Activated CD4-positive, alpha-beta T cell treated with anti-CD3 and anti-CD28 coated beads, Interleukin-2, amount 10 ng/mL, durations not matched to agents 7 days and 5 days (primary cell): ENCODE measurements at places on chromosomes 16 and 17. TPM values are rescaled to one million over a fixed set of nuclear protein-coding genes. Genes with fewer than 3 reads are reported as not detected.

DNA sequence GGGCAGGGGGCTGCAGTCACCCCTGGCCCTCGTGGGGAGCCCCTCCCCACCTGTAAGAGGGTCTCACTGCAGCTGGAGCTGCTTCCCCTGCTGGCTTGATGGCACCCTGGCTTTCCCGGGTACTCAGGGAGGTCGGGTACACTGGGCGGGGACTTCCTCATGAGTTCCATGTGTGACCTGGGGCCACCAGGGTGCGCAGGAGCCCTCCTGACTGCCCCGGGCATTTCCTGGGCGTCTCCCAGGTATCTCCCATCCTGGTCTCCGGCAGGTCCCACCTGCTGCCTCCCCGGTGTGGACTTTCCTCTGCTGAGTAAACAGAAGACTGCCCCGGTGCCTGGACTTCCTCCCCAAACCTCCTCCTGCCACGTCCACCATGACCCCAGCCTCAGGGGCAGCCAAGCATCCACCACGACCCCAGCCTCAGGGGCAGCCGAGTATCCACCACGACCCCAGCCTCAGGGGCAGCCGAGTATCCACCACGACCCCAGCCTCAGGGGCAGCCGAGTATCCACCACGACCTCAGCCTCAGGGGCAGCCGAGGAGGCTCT is 40.9 kb downstream of the CBFA2T3 start:
- no peak overlapping the region for H3K4me3 ChIP-seq
- H3K4me1 ChIP-seq, result peaks cover 6% of the 10 kb centered on the region
- H3K36me3 ChIP-seq, result no peaks in the 10 kb centered on the region
- DNase-seq, result peak; percentile 24
- H3K27ac ChIP-seq, result no peak overlapping the region
- H3K27me3 ChIP-seq, result peaks cover 22% of the 10 kb centered on the region

GRCh38 chr16:5071681-5072333 is at the start of gene ALG1:
Gene ALG1, plus strand, starts transcription at chr16:5071843. Its CDS starts 7 bp downstream, at chr16:5071850.
- H3K4me3 ChIP-seq, result peak within 1 kb of the TSS; percentile 91
- no peaks in the 10 kb centered on the region for H3K27me3 ChIP-seq
- peak within 1 kb of the TSS; percentile 99 for H3K27ac ChIP-seq
- H3K36me3 ChIP-seq, result peaks cover 6% of the 10 kb centered on the region
- DNase-seq, result peak; percentile 90

DNA sequence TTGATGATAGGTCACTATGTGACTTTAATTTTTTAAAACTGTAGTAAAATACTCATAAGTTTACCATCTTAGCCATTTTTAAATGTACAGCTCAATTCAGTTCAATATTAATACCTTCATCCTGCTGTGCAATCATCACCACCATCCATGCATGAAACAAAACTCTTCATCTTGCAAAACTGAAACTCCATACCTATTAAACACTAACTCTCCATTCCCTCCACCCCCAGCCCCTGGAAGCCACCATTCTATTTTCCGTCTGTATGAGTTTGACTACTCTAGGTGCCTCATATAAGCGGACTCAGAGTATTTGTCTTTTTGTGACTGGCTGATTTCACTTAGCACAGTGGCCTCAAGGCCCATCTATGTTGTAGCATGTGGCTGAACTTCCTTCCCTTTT is 9.4 kb upstream of the CNEP1R1 start:
- H3K36me3 ChIP-seq, result no peaks in the 10 kb centered on the region
- no peaks in the 10 kb centered on the region for H3K4me1 ChIP-seq
- H3K27me3 ChIP-seq, result no peaks in the 10 kb centered on the region
- no peak for DNase-seq

DNA sequence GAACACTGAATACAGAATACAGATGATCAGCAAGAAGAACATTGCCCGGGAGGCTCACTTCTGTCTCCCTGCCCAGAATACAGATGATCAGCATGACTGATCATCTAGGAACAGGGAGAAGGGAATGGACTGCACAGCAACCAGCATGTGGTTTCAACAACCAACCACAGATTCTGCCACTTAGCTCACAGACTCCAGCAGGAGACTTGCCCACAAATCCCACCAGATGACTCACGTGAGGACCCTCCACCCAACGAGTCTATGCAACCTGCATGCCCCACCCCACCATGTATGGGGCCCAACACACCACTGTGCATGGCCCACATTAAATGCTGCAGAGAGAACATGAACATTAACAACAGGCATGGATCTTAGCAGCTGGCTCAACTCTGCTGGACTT is 36.1 kb upstream of the ALOX12 start:
- no peaks in the 10 kb centered on the region for H3K4me1 ChIP-seq
- no peaks in the 10 kb centered on the region for H3K36me3 ChIP-seq
- no peak for DNase-seq
- H3K27me3 ChIP-seq, result peaks cover 16% of the 10 kb centered on the region
- no peak overlapping the region for H3K27ac ChIP-seq

GRCh38 chr16:80167657-80168390 is 373.0 kb upstream of the DYNLRB2 start:
- H3K36me3 ChIP-seq, result no peaks in the 10 kb centered on the region
- no peak overlapping the region for H3K4me3 ChIP-seq
- H3K27me3 ChIP-seq, result peaks cover 1% of the 10 kb centered on the region
- no peak for DNase-seq

DNA sequence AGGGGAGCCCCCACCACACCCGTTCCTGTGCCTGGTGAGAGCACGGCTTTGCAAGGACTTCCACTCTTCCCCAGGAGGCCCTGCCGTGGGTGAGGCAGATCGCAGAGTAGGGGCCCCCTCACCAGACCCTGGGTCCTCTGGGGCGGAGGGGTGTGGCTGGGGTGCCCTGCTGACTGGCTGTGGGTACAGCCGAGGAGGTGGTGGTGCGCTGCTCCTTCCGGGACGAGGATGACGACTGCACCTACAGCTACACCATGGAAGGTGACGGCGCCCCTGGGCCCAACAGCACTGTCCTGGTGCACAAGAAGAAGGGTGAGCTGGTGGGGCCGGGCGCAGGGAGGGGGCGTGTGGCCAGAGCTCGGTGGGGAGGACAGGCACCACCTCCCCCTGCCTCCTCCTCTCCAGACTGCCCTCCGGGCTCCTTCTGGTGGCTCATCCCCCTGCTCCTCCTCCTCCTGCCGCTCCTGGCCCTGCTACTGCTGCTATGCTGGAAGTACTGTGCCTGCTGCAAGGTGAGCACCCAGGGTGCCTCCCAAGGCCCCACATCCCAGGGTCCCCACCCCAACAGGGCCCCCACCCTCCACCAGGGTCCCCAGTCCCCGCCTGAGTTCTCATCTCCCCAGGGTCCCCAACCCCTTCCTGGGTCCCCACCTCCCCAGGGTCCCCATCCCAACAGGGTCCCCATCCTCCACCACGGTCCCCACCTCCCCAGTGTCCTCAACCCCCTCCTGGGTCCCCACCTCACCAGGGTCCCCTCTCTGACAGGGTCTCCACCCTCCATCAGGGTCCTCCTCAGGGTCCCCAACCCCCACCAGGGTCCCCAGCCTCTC is 16.1 kb downstream of the ITGB4 start:
- H3K27ac ChIP-seq, result no peak overlapping the region
- no peaks in the 10 kb centered on the region for H3K36me3 ChIP-seq
- no peak for DNase-seq
- no peaks in the 10 kb centered on the region for H3K27me3 ChIP-seq
- no peak overlapping the region for H3K4me3 ChIP-seq
- H3K4me1 ChIP-seq, result peaks cover 9% of the 10 kb centered on the region

DNA sequence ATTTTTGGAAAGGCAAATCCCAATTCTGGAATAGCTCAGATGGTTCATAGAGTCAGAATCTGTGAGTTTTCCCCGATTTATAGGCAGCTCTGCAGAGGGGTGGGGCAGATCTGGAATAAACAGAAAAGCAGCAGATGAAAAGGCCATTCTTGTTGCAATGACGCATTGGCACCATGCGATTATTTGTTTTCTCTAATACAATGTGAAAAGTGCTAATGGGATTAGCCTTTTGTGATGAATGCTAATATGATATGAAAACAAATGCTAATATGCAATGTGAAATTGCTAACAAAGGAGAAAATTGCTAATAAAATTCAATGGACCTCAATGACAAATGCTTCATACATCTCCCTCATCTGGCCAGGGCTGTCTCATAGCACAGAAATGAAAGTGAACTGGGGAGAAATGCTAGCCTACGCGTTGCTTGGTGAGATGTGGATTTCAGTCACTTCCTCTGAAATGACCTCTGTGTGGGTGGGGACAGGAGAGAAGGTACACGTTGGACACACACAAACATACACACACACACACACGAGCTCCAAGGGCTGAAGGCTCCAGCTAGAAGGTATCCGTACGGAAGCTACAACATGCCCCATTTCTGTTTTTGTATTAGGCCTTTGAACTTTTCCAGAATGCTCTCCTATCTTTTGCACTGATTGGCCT is 394.5 kb downstream of the XYLT1 start:
- no peak overlapping the region for H3K4me3 ChIP-seq
- H3K4me1 ChIP-seq, result peaks cover 2% of the 10 kb centered on the region
- no peak for DNase-seq
- no peaks in the 10 kb centered on the region for H3K36me3 ChIP-seq

- H3K27me3 ChIP-seq, result peaks cover 4% of the 10 kb centered on the region
- H3K36me3 ChIP-seq, result peaks cover 6% of the 10 kb centered on the region
- H3K4me1 ChIP-seq, result peaks cover 42% of the 10 kb centered on the region
- no peak overlapping the region for H3K4me3 ChIP-seq
- no peak for DNase-seq
- no peak overlapping the region for H3K27ac ChIP-seq
Measured at GRCh38 chr17:61225178-61225882, 174.3 kb upstream of the TBX2 start.

GRCh38 chr17:32936894-32937500 is 9.0 kb downstream of the TMEM98 start:
- peaks cover 25% of the 10 kb centered on the region for H3K27me3 ChIP-seq
- H3K27ac ChIP-seq, result no peak overlapping the region
- no peaks in the 10 kb centered on the region for H3K36me3 ChIP-seq
- DNase-seq, result peak; percentile 65
- no peak overlapping the region for H3K4me3 ChIP-seq

- H3K36me3 ChIP-seq, result peaks cover 22% of the 10 kb centered on the region
- DNase-seq, result no peak
- no peaks in the 10 kb centered on the region for H3K27me3 ChIP-seq
- peak overlapping the region; percentile 89 for H3K27ac ChIP-seq
- H3K4me3 ChIP-seq, result peak overlapping the region; percentile 95
- H3K4me1 ChIP-seq, result peaks cover 55% of the 10 kb centered on the region
Measured at GRCh38 chr17:42274812-42275526, 1.2 kb downstream of the STAT5B start.

GRCh38 chr16:20868890-20869289 is 31.3 kb downstream of the DCUN1D3 start:
- no peak for DNase-seq
- peaks cover 23% of the 10 kb centered on the region for H3K36me3 ChIP-seq
- no peaks in the 10 kb centered on the region for H3K27me3 ChIP-seq
- peaks cover 64% of the 10 kb centered on the region for H3K4me1 ChIP-seq
- H3K4me3 ChIP-seq, result no peak overlapping the region
- H3K27ac ChIP-seq, result no peak overlapping the region

- peak overlapping the region; percentile 97 for H3K4me3 ChIP-seq
- peaks cover 22% of the 10 kb centered on the region for H3K36me3 ChIP-seq
- H3K27me3 ChIP-seq, result no peaks in the 10 kb centered on the region
- peak; percentile 41 for DNase-seq
- H3K4me1 ChIP-seq, result peaks cover 47% of the 10 kb centered on the region
Measured at GRCh38 chr16:15950161-15950854, 892 bp downstream of the ABCC1 start.

DNA sequence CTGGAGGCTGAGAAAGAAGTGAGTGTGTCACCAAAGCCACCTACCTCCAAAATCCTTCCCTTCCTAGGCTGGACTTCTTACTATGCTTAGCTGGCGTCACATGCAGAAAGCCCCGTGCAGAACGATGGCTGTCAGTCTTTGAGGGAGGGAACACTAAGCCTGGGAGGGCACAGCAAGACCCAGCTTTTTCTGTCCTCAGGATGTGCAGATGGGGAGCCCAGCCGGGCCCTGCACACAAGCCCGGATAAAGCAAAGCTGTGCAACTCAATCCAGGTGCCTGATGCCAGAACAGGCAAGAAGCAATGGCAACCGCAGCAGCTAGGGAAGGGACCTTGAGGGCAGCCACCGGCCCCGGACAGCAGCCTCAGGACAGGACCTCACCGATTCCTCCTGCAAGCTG is 13.9 kb upstream of the USP36 start:
- H3K4me3 ChIP-seq, result no peak overlapping the region
- H3K27me3 ChIP-seq, result no peaks in the 10 kb centered on the region
- no peak overlapping the region for H3K27ac ChIP-seq

- peaks cover 6% of the 10 kb centered on the region for H3K4me1 ChIP-seq
- H3K27me3 ChIP-seq, result no peaks in the 10 kb centered on the region
- H3K36me3 ChIP-seq, result peaks cover 24% of the 10 kb centered on the region
- no peak overlapping the region for H3K27ac ChIP-seq
- H3K4me3 ChIP-seq, result no peak overlapping the region
- no peak for DNase-seq
Measured at GRCh38 chr17:61733021-61733420, 130.3 kb downstream of the BRIP1 start.

DNA sequence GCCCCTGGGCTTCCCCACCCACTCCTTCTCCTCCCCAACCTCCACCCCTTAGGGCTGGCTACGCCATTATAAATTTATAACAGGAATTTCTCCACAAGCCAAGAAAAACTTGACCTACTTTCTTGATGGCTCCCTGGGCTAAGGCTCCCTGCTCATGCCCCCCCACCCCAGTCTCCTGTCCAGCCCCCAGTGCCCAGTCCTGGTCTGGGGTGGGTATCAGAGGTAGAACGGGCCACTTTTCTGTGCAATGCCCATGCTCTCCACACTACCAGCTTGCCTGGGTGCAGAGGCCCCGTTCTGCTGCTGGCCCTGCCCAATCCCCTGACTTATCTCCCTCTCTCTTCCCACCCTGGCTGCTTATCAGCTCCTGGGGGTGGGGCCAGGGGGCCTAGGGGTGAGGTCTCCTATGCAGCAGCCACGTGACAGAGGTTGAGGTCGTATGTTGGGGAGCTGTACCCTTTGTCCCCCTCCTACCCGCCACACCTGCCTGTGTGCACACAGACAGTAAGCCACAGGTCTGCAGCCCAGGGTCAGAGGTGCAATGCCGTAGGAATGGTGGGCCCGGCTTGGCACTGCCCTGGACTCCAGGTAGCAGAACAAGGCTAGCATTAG is 10.1 kb downstream of the THRA start:
- no peaks in the 10 kb centered on the region for H3K36me3 ChIP-seq
- no peak overlapping the region for H3K4me3 ChIP-seq
- no peak for DNase-seq
- no peak overlapping the region for H3K27ac ChIP-seq
- peaks cover 46% of the 10 kb centered on the region for H3K4me1 ChIP-seq
- no peaks in the 10 kb centered on the region for H3K27me3 ChIP-seq

GRCh38 chr17:57560319-57560705 is 184.8 kb downstream of the CCDC182 start:
- H3K4me3 ChIP-seq, result no peak overlapping the region
- no peak overlapping the region for H3K27ac ChIP-seq
- no peaks in the 10 kb centered on the region for H3K36me3 ChIP-seq
- H3K27me3 ChIP-seq, result no peaks in the 10 kb centered on the region
- no peak for DNase-seq

- no peaks in the 10 kb centered on the region for H3K4me1 ChIP-seq
- H3K27me3 ChIP-seq, result no peaks in the 10 kb centered on the region
- H3K36me3 ChIP-seq, result peaks cover 35% of the 10 kb centered on the region
- no peak overlapping the region for H3K4me3 ChIP-seq
- no peak for DNase-seq
Measured at GRCh38 chr16:89981414-89981813, 32.9 kb downstream of the DEF8 start.

EVPL gene
- total RNA-seq, result 0.05 TPM

TAC4 gene
- not detected for total RNA-seq

DPEP2 gene
- 14.2 TPM for total RNA-seq

SLC13A5 gene
- not detected for total RNA-seq

CCL15 gene
- not detected for total RNA-seq

KRT17 gene
- total RNA-seq, result not detected

PPP1R27 gene
- total RNA-seq, result not detected

SPATA33 gene
- 14.8 TPM for total RNA-seq

FNDC8 gene
- not detected for total RNA-seq

C16orf54 gene
- 92.3 TPM for total RNA-seq

HS3ST2 gene
- not detected for total RNA-seq

SPATA22 gene
- total RNA-seq, result 0.89 TPM
